ENCODE measurements at places on chromosomes 11 and 22. TPM values are rescaled to one million over a fixed set of nuclear protein-coding genes. Genes with fewer than 3 reads are reported as not detected.

DNA sequence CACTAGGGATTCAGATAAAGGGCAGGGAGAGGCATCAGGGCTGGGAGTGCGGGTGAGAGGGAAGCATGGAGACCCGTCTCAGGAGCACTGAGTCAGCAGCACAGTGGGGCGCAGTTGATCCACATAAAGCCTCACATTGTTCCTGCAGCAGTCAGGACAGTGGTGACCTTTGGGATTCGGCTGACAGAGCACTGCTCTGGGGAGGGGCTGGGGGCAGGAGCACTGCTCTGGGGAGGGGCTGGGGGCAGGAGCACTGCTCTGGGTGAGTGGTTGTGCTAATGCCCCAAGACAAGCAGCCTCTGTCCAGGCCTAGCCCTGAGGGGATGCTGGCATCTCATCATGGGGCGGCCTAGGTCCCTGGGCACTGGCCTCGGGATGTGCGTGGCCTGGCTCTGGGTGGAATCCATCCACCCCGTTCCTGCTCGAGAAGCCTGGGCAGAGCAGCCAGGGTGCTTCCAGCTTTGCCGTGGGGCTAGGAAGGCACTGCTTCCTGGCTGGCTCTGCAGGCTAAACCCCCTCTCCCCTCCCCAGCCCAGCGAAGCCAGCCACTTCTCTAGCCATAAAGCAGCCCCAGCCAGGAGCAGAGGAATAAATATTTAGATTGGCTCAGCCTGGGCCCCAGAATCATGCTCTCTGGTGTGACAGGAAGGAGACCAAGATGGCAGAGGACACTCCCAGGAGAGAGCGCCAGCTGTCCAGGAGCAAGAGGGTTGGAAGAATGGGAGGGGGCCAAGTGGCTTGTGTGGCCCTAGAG is 7.3 kb downstream of the OAF start:
- peaks cover 4% of the 10 kb centered on the region for H3K27me3 ChIP-seq
- peaks cover 7% of the 10 kb centered on the region for H3K36me3 ChIP-seq
- no peak overlapping the region for H3K4me3 ChIP-seq
- peaks cover 42% of the 10 kb centered on the region for H3K4me1 ChIP-seq

GRCh38 chr11:32615422-32615821 is 31.8 kb downstream of the EIF3M start:
- H3K27ac ChIP-seq, result no peak overlapping the region
- H3K27me3 ChIP-seq, result no peaks in the 10 kb centered on the region
- no peaks in the 10 kb centered on the region for H3K36me3 ChIP-seq
- no peak overlapping the region for H3K4me3 ChIP-seq

DNA sequence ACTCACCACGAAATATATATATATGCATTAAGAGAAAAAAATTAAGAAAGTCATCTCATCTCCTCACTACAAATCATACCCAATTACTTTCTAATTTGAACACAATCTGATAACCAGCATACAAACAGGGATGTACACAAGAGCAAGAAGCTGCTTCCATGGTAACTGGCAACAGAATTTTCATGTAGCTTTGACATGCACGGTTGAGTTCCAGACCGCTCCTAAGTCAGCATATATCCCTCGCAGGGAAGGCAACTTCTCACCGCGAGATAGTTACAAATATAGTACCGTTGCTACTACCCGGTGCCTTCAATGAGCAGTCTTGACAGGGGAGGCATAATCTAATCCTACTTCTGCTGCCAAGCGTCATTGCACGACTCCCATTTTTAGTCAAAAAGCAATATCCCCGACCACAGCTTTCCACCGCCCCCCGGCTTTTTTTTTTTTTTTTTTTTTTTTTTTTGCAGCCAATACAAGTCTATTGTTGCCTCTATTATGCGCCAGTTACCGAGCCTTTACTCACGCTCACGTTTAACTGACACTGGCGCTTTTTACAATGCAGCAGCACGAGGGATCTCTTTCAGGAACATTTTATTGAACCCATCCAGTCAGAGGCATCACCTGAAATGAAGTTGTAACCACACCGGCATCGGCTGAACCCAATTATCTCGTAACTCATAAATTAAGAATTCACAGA is 2.2 kb downstream of the CADM1 start:
- no peaks in the 10 kb centered on the region for H3K4me1 ChIP-seq
- no peaks in the 10 kb centered on the region for H3K36me3 ChIP-seq
- H3K4me3 ChIP-seq, result no peak overlapping the region
- H3K27me3 ChIP-seq, result peaks cover 1% of the 10 kb centered on the region
- no peak overlapping the region for H3K27ac ChIP-seq
- no peak for DNase-seq

DNA sequence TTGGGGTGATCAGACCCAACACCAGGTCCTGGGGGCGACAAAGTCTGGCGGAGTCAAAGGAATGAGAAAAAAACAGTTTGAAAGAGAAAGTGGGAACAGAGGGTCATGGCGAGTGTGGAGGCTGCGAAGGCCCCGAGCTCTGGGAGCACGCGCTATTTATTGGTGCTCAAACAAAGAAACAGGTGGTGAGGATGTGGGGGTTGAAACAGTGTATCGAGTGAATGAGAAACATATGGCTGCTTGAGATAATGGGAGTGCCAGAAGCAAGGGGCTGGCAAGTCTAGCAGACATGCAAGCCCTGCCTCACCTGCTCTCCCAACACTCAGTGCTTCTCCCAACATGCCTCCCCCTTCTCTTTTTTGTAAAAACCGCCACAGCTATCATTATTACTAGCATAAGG is 7.8 kb upstream of the DUSP18 start:
- peaks cover 44% of the 10 kb centered on the region for H3K27me3 ChIP-seq
- no peak overlapping the region for H3K27ac ChIP-seq
- DNase-seq, result no peak
- no peak overlapping the region for H3K4me3 ChIP-seq
- H3K36me3 ChIP-seq, result no peaks in the 10 kb centered on the region

DNA sequence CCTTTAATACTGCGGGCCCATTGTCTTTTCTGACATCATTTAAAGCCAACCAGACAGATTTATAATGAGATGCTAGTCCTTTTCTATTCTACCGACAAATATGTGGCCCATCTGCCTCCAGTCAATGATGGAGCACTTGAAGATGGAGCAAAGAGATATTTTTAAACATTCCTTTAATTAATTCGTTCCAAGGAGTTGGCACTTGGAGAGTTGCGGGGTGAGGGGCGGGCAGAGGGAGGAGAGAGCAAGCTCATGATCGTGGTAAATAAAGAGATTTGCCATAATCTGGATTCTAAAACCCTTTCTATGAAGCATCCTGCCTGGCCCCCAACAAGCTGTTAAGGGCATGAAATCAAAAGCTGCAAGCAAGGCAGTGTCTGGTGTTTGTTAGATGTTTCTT is 5.0 kb downstream of the SLC1A2 start:
- H3K27ac ChIP-seq, result no peak overlapping the region
- DNase-seq, result no peak
- peaks cover 6% of the 10 kb centered on the region for H3K4me1 ChIP-seq
- H3K27me3 ChIP-seq, result peaks cover 2% of the 10 kb centered on the region
- H3K36me3 ChIP-seq, result no peaks in the 10 kb centered on the region

DNA sequence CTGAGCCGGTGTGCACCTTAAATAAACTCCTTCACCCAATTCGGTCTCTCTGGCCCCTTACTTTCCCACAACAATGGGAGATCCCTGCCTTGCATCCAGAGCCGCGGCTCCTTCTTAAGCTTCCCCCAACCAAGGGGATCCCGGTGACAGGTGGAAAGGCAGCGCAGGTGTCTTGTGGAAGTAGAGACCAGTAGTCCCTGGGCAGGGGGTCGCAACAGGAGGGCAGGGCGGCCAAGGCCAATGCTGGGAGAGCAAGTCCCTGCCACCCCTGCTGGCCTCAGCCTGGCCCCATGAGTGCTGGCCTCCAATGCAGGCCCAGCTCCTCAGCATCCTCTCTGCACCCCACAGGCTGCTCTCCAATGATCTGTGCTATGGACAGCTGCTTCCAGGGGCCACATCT is 7.9 kb upstream of the SYT12 start:
- peaks cover 19% of the 10 kb centered on the region for H3K27me3 ChIP-seq
- H3K36me3 ChIP-seq, result no peaks in the 10 kb centered on the region

GRCh38 chr11:1356007-1356435 is 33.7 kb upstream of the BRSK2 start:
- no peak overlapping the region for H3K4me3 ChIP-seq
- DNase-seq, result no peak
- H3K4me1 ChIP-seq, result no peaks in the 10 kb centered on the region
- H3K27me3 ChIP-seq, result peaks cover 24% of the 10 kb centered on the region
- H3K36me3 ChIP-seq, result no peaks in the 10 kb centered on the region

GRCh38 chr11:57126766-57127400 is 54.9 kb upstream of the LRRC55 start:
- no peak overlapping the region for H3K4me3 ChIP-seq
- no peak overlapping the region for H3K27ac ChIP-seq
- no peak for DNase-seq
- no peaks in the 10 kb centered on the region for H3K4me1 ChIP-seq
- H3K27me3 ChIP-seq, result peaks cover 41% of the 10 kb centered on the region

DNA sequence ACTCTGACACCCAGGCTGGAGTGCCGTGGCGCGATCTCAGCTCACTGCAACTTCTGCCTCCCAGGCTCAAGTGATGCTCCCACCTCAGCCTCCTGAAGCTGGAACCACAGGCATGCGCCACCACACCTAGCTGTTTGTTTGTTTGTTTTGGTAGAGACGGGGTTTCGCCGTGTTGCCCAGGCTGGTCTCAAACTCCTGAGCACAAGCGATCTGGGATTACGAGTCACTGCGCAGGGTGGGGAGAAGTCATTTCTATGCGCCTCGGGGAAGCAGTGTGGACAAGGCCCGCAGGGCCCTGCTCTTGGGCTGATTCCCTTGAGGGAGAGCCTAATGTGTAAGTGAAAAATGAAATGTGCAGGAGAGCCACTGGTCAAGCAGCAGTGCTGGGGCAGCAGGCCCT is 19.6 kb upstream of the SEPTIN5 start:
- H3K27ac ChIP-seq, result no peak overlapping the region
- DNase-seq, result no peak
- H3K4me1 ChIP-seq, result peaks cover 15% of the 10 kb centered on the region

DNA sequence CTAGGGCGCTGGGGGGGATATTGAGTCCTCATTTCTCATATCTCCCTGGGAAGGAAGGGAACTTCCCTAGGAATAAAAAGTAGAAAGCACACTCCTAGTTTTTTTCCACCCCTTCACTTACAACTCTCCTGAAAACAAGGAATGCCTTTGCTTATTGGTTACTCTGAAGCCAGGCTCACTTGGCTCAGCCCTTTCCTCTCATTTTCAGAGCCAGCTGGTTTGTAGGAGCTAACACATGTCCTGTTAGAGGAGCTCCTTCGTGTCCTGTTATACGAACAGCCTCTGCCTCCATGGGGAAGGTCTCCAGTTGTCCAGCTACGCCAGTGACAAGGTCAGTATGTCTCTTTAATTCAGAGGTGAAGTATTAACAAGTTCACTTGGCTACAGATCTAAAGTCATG is 17.6 kb downstream of the ALKBH8 start:
- peaks cover 22% of the 10 kb centered on the region for H3K4me1 ChIP-seq
- H3K27ac ChIP-seq, result no peak overlapping the region
- H3K36me3 ChIP-seq, result no peaks in the 10 kb centered on the region
- no peak overlapping the region for H3K4me3 ChIP-seq
- no peak for DNase-seq
- no peaks in the 10 kb centered on the region for H3K27me3 ChIP-seq

GRCh38 chr11:97345032-97345431 is 955.2 kb downstream of the JRKL start:
- no peaks in the 10 kb centered on the region for H3K4me1 ChIP-seq
- no peaks in the 10 kb centered on the region for H3K27me3 ChIP-seq
- no peak for DNase-seq
- no peaks in the 10 kb centered on the region for H3K36me3 ChIP-seq
- H3K27ac ChIP-seq, result no peak overlapping the region

DNA sequence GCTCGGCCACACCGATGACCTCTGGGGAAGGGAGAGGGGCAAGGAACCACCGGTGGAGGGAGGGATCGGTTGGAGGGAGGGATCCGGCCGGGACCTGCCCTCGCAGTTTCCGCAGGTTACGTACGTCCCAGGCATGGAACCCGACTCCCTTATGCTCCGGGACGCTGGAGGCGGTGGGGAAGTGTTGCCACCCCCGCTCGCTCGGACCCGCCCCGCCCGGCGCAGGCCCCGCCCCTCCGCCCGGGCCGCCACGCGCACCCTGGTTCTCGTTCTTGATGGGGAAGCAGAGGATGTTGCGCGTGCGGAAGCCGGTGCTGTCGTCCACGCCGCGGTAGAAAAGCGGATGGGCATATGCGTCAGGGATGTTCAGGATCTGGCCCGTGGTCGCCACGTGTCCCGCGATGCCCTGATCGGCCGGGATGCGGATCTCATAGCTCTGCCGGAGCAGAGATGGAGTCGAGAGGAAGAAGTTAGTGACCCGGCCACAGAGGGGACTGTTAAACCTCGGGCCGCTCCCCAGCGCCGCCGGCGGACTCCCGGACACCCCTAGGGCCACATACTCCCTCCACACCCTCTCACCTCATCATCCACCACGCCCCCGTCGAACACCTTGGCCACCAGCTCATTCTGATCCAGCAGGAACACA is 89.8 kb downstream of the PDE2A start:
- no peak for DNase-seq
- H3K4me3 ChIP-seq, result no peak overlapping the region
- H3K36me3 ChIP-seq, result no peaks in the 10 kb centered on the region
- no peak overlapping the region for H3K27ac ChIP-seq

- no peak for DNase-seq
- H3K36me3 ChIP-seq, result peaks cover 21% of the 10 kb centered on the region
- peaks cover 2% of the 10 kb centered on the region for H3K27me3 ChIP-seq
- peaks cover 14% of the 10 kb centered on the region for H3K4me1 ChIP-seq
- no peak overlapping the region for H3K27ac ChIP-seq
- no peak overlapping the region for H3K4me3 ChIP-seq
These were observed 2.9 kb upstream of the SMIM38 start for GRCh38 chr11:69152733-69153421.

- no peak for DNase-seq
- H3K27ac ChIP-seq, result no peak overlapping the region
- no peaks in the 10 kb centered on the region for H3K36me3 ChIP-seq
- H3K4me3 ChIP-seq, result no peak overlapping the region
These were observed 59.3 kb upstream of the FAM181B start for GRCh38 chr11:82792822-82793569.

MUC6 gene
- total RNA-seq, result not detected

RNF215 gene
- 17.9 TPM for total RNA-seq

PAMR1 gene
- total RNA-seq, result 151 TPM

FAM180B gene
- total RNA-seq, result not detected

TESMIN gene
- total RNA-seq, result 5.1 TPM

MMP10 gene
- 3.9 TPM for total RNA-seq
